Activated naive CD4-positive, alpha-beta T cell (primary cell): ENCODE measurements at places on chromosomes 13 and 19.

- DNase-seq, result no peak
Measured at GRCh38 chr13:91123456-91124127, 223.9 kb upstream of the MIR17HG start.

DNA sequence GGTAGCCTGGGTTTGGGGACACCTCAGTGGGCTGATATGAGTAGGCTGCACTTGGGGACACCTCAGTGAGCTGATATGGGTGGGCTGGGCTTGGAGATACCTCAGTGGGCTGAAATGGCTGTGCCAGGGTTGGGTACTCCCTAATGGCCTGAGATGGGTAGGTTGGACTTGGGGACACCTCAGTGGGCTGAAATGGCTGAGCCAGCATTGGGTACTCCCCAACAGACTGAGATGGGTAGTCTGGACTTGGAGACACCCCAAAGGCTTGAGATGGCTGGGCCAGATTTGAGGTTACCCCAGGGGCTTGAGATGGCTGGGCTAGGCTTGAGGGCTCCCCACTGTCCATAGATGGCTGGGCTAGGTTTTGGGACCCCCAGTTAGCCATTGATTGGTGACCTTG lies 12.1 kb downstream of the IQCN start:
- no peak for DNase-seq

GRCh38 chr19:41373993-41374392 lies 2.3 kb upstream of the TMEM91 start:
- no peak for DNase-seq

DNA sequence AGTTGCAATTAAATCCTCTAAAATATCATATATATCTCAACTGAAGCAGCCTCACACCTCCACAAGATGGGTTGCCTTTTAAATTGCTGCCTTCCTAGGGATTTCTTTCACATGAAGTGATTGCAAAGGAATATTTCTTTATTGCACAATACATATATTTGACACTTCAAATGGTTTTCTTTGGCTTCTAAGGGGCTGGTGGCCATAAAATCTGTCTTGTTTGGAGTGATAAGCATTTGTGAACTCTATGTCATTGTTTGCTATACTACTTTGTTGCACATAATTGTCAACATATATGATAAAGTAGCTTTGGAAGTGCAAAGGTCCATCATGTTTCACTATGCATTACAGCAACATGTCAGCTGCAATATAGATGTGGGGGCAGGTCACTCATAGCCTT lies 2380.9 kb downstream of the PCDH9 start:
- DNase-seq, result no peak

DNA sequence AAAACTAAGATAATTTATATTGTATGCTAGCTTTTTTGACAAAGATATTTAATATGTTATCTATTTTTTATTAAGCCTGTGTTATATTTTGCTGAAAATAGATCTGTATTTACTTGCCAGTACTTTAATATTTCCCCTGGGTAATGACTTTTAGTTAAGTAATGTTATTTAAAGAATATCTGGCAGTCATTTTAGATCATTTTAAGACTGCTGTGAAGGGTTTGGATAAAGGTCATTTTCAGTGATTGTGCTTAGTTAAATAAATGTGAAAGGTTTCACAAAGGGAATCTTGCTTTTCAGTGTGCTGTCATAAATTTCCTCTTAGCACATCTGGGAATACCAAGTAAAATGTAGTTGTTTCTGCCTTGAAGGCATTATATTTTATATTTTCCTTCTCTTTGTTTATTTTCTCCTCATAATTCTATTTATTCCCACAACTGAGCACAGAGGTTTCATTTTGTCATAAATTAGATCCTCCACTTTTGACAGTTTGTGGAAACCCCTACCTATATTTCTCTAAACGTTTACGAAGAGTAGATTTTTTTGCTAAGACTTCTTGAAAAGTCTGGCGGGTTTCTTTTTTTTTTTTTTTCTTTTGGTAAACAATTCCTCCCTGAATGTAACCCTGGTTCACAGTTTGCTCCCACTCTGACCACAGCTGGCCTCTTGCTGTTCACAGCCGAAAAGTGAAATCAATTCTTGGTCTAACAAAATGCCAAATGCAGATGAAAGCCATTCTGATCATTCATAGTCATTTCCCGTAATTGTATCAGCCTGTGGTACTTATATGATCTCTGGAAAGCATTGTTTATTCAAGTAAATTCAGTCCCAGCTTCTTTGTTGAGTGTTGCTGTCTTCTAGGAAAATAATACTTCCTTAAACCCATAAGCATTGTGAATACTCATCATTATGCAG lies 87.8 kb downstream of the MAB21L1 start:
- no peak for DNase-seq

- DNase-seq, result no peak
Measured at GRCh38 chr19:10550336-10550735, 6.6 kb downstream of the ATG4D start.

DNA sequence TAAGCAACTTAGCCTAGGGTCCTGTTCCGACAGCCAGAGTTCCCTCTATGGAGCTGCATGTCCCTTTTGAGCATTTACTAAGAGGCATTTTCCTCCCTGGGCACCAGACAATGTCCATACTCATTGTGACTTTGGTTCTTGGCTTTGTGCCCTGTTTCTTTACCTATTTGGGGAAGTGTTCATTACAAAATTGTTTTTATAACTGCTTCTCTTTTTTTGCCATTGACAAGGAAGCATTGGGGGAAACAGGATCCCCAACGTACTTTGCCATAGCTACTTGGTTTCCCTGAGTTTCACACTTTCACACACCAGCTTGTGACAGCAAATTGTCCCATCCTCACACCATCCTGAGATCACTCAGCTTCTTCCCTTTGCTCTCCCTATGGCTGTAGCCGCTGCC lies 81.1 kb upstream of the SIAH3 start:
- DNase-seq, result no peak

- DNase-seq, result no peak
Measured at GRCh38 chr19:48890551-48890950, 8.0 kb downstream of the TULP2 start.

GRCh38 chr19:44644402-44645016 lies 799 bp downstream of the PVR start:
- no peak for DNase-seq

DNA sequence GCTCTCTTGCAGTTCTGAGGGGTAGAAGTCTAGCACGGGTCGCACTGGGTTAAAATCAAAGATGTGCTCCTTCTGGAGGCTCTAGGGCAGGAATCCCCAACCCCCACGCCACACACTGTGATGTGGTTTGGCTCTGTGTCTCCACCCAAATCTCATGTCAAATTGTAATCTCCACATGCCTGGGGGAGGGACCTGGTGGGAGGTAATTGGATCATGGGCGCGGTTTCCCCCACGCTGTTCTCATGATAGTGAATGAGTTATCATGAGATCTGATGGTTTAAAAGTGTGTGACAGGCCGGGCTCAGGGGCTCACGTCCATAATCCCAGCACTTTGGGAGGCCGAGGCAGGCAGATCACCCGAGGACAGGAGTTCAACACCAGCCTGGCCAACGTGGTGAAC lies 26.6 kb upstream of the CALM3 start:
- no peak for DNase-seq

DNA sequence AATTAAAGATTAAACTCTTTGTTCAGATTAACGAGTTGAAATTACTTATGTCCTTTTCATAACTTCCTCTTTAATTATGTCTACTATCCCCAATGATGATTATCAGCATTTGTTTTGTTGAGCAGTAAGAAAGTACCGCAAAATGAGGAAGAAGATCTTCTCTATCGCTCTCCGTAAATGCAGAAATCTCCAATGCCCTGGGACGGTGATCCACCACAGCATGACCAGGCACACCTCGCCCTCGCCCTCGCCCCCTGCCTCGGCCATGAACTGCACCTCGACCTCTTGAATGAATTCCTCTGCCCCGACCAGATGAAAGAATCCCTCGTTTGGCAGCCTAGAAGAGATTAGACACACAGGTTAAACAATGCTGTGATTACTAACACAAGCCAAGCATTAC lies 69.1 kb downstream of the RBM26 start:
- no peak for DNase-seq

GRCh38 chr19:24000656-24001055 lies 86.0 kb downstream of the ZNF726 start:
- DNase-seq, result no peak

- no peak for DNase-seq
Measured at GRCh38 chr13:100461309-100462030, 127.1 kb downstream of the GGACT start.

- no peak for DNase-seq
Measured at GRCh38 chr13:43684963-43685725, 101.6 kb downstream of the ENOX1 start.

DNA sequence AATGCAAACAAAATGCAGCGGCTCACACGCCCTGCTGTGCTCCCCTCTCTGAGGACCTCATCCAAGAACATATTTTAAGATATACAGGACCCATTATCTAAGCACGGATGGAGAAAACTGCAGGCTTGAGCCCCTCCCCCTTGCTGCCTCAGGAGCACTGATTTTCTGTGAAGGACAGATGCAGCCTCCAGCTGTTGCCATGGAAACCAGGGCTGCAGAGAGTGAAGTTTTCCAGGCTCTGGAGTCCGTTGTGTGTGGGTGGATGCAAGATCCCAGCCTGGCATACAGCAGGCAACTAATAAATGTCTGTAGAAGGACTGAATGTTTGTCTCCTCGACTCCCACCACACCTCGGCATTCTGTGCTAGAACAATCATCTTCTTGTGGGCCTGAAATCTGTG lies 105.6 kb upstream of the PEG3 start:
- DNase-seq, result no peak

DNA sequence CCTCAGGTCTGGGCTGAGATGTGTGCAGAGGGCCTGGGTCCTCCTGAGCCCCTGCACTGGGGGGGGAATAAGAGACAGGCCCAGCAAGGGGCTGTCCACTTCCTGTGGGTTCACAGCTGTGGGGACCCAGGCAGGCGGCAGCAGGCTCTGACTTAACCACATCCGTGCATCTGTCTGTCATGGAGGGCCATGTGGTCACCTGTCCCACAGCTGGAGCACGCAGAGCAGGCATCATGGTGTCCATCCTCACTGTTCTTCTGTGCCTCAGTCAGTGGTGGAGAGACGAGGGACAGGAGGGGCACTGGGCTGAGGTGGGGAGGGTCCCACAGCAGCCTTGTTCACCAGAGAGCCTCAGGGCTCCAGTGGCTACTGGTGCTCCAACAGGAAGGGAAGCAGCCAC lies 16.3 kb upstream of the KIR3DL3 start:
- DNase-seq, result no peak

DNA sequence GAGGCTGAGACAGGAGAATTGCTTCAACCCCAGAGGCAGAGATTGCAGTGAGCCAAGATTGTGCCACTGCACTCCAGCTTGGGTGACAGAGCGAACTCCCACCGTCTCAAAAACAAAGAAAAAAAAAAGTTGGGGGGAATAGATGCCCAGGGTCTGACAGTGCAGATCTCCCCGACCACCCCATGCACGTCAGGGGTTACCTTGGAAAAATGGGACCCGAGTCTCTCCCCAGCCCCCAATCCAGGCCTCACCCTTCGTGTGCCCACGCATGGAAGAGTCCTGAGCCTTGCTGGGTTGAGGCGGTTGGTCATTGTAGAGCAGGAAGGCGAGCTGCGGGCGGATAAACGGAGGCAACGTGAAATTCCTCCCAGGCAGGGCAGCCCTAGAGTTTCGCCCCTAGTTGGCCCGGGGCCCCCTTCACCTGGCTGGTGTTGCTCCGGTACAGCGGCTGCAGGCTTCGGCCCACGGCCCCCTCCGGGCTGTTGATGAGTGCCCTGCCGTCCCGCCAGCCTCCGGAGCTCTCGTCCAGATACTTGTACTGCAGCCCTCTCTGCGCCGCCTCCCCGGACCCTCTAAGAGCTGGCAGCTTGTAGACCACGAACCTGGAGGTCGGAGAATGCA lies 588 bp downstream of the DNASE2 start:
- DNase-seq, result no peak

GRCh38 chr19:12727745-12728433 lies 4.2 kb upstream of the TNPO2 start:
- no peak for DNase-seq

- DNase-seq, result no peak
Measured at GRCh38 chr19:47694466-47695273, 18.6 kb upstream of the EHD2 start.

- no peak for DNase-seq
Measured at GRCh38 chr19:12331211-12331941, 2.1 kb downstream of the ZNF563 start.

GRCh38 chr19:29735829-29736228 lies 20.8 kb upstream of the C19orf12 start:
- no peak for DNase-seq

DNA sequence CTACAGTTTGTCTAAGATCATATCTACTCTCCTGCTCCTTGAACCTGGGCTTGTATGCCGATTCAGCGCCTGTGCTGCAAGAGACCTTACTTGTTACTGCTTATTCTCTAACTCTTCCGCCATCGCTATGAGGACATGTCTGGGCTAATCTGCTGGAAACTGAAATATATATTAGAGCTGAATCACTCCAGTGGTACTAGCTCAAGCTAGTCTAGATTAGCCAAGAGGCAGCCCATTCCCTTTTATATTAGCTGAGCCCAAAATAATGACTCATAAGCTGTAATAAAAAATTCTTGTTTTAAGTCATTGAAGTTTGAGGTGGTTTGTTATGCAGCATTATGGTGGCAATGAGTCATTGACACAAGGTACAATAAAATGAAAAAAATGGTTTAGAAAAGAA lies 52.8 kb downstream of the SLC6A16 start:
- DNase-seq, result no peak

GRCh38 chr19:34178274-34178610 lies 5.9 kb downstream of the LSM14A start:
- no peak for DNase-seq

GRCh38 chr13:31885994-31886393 lies 145.6 kb upstream of the FRY start:
- DNase-seq, result no peak

DNA sequence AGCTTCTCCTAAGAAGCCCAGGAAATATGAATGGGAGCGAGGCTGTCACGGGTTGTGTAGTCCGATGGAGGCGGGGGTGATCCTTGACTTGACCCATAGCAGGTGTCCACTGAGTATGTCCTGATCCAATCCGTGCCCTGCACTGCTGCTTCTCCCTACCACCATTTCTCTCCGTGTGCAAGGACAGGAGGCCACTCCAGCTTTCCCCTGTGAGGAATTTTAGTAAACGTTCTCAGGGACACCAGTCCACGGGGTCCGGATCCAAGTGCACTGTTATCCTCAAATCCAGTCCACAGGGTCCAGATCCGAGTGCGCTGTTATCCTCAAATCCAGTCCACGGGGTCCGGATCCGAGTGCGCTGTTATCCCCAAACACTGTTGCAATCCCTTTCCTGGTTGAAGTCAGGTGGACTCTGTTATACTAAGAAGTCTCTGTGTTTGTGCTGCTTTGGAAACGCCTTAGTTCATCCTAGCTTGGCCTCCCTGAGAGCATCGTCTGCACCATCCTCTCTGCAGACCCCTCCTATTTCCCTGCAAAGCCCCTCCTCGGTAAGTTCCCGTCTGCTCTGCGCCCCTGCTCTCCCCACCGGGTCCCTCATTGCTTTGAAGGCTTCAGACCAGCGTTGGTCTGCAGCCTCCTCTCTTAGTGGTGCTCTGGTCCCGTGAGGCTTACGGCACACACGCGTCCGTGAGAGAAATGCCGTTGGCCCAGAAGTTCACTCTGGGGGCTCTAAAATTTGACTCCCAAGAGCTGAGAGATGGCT lies 303.5 kb downstream of the TEX29 start:
- no peak for DNase-seq
